Left forelimb (tissue), 1 donor: ENCODE measurements at places on chromosomes 13 and 19.

DNA sequence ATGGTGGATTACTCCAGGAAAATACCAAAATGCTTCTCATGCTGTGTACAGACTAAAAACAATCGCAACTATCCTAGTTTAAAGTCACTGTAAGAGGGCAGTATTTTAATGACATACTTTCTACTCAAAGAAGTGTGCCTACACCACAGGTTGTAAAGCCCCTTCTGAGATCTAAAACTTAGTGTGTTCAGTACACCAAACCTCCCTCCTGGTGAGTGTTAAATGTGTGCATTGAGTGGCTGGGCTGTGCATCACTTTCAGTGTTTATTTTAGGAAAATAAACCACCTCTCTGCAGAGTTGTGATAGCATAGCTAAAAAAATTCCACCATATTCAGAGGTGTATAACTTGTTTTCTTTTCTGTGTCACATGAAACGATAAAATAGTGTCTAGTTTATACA is 263.7 kb downstream of the DACH1 start:
- no peak for DNase-seq

GRCh38 chr13:25943658-25944057 is 108.2 kb downstream of the SHISA2 start:
- no peak for DNase-seq

- no peak for DNase-seq
These were observed 7.4 kb downstream of the SYT3 start for GRCh38 chr19:50632151-50632835.

DNA sequence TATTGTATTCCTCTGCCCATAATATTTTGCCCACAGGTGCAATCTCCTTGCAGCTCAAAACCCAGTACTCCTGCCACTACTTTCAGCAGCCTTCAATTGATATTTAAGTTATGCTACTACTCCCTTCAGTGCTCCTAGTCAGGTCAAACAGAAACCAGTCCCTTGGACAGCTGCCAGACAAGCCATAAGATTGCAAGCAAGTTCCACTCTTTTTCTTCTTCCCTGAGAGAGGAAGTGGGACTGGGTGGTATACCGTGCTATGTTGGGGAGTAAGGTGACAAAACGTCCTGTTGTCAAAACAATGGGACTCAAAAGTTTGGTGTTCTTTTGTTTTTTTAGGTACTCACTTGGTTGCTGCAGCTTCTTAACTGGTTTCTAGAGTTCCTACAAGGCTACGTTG is 63.1 kb upstream of the FRY start:
- no peak for DNase-seq

- DNase-seq, result peak; percentile 54
These were observed 6.1 kb downstream of the CAPN12 start for GRCh38 chr19:38737921-38738737.

DNA sequence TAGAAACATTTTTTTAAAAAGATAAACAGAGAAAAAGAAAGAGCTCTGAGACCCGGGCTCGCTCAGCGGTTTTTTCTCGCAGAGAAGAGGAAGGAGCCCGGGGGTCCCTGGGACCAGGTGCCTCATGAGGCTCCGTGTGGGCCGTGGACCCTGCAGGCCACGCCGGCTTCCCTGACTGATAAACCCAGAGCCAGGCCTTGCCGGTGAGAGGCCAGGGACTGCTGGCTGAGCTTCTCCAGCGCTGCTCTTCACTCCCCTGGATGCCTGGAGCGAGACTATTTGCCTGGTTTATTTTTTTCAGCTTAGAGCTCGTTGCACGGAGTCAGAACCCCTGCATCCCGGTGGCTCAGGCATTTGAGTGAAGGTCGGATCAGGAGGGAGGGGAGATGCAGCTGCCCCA is 53.4 kb upstream of the F7 start:
- no peak for DNase-seq

DNA sequence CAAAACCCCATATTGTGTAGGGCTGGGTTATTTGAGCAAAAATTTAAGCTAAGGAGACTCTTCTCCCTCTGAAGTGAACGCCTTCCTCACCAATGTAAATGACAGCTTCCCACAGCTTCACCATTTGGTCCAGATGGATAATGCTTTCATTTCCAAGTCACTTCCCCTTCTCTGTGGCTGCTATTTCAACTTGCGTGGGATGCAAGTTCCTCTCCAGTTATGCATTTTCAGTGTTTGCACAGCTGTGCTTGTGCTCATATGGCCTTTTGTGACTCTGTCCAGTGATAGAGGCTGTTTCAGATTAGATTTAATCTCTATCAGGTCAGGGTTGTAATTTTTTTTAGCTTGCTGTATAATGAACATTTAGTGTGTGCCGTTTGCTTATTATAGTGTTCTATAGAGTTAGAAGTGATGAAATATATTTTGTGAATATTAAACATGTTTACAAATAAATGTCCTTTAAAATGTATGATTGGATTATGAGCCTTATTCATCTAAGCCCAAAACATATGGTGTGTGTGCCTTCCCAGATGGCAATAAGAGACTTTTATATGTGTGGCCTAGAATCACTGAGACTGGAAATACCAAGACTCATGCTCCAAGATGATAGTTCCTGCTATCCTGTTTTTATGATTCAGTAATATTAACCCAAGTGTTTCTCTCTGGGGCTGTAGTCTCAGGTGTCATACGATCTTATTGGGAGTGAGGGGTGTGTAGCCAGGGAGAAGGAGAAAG is 86.6 kb downstream of the TNFRSF19 start:
- DNase-seq, result no peak

GRCh38 chr13:96052656-96053002 is 572 bp downstream of the UGGT2 start:
- no peak for DNase-seq

DNA sequence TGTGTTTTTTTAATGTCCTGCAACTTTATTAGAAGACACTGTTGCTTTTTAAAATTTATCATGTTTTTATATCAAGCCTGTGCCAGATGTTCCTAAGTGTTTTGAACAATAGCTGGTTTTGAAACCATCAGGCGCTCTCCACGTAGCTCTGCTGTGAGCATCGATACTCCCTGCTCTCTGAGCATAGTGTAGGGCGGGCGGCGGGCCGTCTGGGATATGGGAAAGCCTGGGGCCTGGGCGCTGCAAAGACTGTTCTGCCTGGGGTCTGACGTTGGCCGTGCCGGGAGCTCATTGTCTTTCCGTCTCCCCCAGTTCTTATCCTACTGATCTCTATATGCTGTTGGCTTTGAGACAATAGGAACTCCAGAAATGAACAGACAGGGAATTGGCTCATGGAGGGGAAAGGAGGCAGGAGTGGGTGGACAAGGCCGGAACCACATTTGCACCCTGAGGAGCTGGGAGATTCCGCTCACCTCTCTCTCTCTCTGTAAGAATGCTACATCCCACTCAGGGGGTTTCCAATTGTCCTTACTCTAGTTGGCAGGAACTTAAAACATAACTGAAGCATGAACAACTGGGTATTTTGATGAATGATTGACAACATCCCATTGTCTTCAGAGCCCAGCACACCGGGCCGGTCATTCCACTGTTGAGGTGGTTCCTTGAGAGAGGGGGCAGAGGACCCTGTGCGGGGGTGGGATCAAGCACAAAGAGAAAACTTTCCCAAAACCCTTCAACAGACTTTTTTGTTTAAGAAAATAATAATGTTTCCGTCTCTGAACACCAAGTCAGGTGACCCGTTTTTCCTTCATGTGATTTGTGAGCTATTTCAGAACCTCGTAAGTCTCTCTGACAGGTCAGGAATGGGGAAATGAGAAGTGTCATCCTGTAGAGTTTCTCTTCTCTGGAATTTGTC is 64.7 kb downstream of the COL4A2 start:
- no peak for DNase-seq

- no peak for DNase-seq
These were observed 23.1 kb downstream of the MAP2K2 start for GRCh38 chr19:4100647-4101495.

- DNase-seq, result no peak
These were observed 50.3 kb downstream of the URI1 start for GRCh38 chr19:29992233-29992867.

GRCh38 chr19:47587295-47587694 is 14.3 kb upstream of the ZNF541 start:
- no peak for DNase-seq

- no peak for DNase-seq
These were observed 43.6 kb downstream of the ANKRD27 start for GRCh38 chr19:32631381-32631780.

DNA sequence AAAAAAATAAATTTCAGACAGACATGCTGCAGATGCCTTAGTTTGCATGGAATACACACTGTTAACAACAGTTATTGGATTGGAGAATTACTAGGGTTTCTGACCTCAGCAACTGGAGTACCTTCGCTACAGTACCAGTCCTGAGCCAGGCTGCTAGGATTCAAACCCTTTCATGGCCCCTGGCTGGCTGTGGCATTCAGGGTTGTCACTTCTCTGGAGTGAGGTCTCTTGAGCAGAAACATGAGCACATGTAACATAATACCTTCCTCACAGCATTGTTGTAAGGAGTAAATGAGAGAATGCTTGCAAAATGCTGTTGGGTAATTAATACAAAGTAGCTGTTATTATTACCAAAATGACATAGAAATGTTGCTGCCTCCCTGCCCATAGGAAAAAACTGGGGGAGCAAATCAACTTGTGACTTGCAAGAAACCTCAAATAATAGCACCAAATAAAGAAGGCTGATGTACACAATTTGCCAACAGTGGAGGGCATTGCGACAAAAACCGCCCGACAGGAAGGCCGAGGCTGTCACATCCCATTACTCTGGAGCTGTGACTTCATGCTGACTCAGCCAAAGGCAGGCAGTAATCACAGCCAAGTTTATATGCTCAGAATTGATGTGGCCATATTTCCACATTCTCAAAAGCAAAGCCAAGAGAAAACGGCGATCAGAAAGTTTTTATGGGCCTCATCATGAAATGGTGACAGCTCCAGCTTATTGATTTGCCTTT is 100.4 kb downstream of the RFC3 start:
- no peak for DNase-seq

DNA sequence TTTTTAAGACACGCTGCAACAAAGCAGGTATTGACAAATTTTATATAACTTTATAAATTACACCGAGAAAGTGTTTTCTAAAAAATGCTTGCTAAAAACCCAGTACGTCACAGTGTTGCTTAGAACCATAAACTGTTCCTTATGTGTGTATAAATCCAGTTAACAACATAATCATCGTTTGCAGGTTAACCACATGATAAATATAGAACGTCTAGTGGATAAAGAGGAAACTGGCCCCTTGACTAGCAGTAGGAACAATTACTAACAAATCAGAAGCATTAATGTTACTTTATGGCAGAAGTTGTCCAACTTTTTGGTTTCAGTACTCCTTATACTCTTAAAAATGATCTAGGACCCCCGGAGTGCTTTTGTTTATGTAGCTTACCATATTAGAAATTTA is 1.2 kb downstream of the BRCA2 start:
- DNase-seq, result no peak

DNA sequence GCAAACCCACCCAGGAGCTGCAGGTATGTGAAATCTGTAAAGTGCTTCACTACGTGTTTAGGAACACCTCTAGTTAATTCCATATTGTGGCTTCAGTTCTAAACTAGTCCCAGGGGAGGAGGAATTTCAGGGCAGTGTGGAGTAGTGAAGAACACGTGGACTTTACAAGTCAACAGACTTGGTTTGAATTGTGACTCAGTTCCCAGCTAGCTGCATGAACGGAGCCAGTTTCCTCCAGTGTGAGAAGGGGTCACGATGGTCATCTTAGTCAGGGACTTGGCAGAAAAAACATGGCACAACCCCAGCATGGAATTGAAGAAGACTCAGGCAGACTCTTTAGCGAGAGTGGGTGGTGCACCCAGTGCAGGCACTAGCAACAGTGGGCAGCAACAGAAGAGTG is 175.7 kb upstream of the UBL3 start:
- no peak for DNase-seq

GRCh38 chr13:95480791-95481780 is 71.4 kb upstream of the CLDN10 start:
- DNase-seq, result no peak

GRCh38 chr13:38883783-38884182 is 106.8 kb downstream of the STOML3 start:
- DNase-seq, result no peak

- no peak for DNase-seq
These were observed 5.8 kb upstream of the FRY start for GRCh38 chr13:32025730-32026129.

GRCh38 chr19:4234142-4234861 is 5.0 kb downstream of the EBI3 start:
- DNase-seq, result no peak

DNA sequence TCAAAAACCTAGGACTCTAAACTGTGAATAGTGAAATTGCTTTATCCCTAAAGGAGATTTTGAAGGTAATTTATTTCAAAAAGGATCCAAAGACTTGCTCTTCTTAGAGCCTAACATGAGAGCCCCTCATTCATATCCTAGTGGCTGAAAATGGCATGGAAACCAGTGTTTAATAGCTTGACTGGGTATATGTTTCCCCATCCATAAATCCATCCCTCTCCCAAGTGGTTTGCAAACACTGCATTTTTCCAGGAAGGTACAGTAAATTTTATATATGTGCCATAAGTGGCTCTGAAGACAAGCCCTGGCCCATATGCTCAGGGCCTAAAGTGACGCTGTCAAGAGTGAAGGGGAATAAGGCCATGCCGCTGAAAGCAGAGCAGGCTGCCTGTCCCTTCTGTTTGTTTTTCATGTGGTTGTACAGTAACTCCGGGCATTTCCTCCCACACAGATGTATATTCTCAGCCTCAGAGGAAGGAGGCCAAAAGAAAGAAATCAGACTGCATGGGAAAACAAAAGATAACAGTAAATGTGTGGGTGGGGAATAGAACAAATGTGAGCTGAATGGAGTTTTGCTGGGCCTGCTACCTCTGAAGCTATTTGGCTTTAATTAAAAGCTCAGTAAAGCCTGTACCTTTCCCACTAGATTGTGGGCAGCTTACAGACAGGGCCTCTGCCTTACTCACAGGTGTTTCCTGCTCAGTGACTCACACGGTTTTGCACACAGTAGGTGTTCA is 181.9 kb downstream of the PCDH9 start:
- no peak for DNase-seq

- DNase-seq, result no peak
These were observed 205.8 kb downstream of the LMO7 start for GRCh38 chr13:75841905-75842304.

DNA sequence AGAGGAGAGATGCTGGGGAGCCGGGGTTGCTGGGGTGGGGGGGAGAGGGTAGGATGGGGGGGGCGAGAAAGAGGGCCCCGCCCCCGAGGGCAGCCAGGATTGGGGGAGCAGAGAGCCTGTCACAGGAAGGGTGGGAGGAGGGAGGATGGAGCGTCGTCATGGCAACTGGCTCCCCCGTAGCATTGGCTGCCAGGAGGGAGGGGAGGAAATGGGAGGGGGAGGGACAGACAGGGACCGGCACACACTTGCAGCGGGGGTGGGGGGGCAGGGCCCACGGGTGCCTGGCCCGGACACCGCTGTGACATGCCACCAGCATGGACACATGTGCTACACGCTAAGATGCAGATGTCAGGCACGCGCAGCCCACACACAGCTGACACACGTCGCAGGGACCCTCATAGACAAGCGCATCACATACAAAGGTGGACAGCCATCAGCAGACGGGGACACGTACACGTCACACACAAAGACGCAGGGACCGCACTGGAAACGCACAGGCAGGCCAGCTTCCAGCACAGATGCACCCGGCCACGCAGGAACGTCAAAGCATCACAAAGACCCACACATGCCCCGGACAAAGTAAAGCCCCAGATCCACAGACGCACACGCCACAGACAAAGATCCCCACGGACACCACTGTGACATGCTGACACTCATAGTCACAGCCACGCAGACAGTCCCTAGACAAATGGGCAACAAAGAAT is at the start of gene LMTK3:
Gene LMTK3, minus strand, starts transcription at position 36 of the 704 bp plus-strand sequence. CDS start 259 bp downstream, outside the sequence.
- DNase-seq, result no peak
